Liver (tissue), 10 donors: ENCODE measurements at places on chromosomes 4 and X. TPM values are rescaled to one million over a fixed set of nuclear protein-coding genes. Genes with fewer than 3 reads are reported as not detected.

The ZFYVE28 gene
- 6.1 TPM for total RNA-seq

The TDO2 gene
- 693 TPM for total RNA-seq

The STOX2 gene
- total RNA-seq = 12.6 TPM

The NAP1L2 gene
- 0.17 TPM for total RNA-seq

The TSR2 gene
- 8.8 TPM for total RNA-seq

The GYPE gene
- total RNA-seq = 53.9 TPM

The PYURF gene
- 60.4 TPM for total RNA-seq

The ARMCX5 gene
- total RNA-seq = 9.6 TPM

The COMMD8 gene
- total RNA-seq = 3.6 TPM

The WNK3 gene
- 11.9 TPM for total RNA-seq
